ENCODE measurements at places on chromosomes 13 and 19. TPM values are rescaled to one million over a fixed set of nuclear protein-coding genes. Genes with fewer than 3 reads are reported as not detected.

PCSK4 gene
- 10.8 TPM for total RNA-seq

COL5A3 gene
- 0.25 TPM for total RNA-seq

CASP14 gene
- total RNA-seq = not detected

ZNF442 gene
- total RNA-seq = 0.25 TPM

TTC9B gene
- not detected for total RNA-seq

U2AF2 gene
- total RNA-seq = 234 TPM

CPB2 gene
- not detected for total RNA-seq
